ENCODE measurements at places on chromosomes 3 and 15.

- no peak for DNase-seq
These were observed 1.4 kb downstream of the TMC3 start for GRCh38 chr15:81372575-81372974.

DNA sequence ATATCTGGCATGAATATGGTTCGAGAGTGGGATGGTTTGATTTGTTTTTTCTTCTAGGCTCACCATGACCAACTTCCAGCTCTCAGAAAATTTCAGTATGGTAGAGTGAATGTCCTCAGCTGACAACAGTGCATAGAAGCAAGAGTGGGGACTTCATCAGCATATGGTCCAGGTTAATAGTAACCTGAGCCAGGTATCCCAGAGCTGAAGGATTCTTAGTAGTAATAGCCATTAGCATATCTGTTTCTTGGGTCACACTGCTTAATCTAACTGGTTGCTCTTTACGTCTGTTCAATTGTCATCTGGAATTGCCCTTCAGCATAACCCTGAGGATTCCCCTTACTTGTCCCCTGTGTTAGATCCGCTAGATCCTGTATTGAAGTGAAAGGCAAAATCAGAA lies 151.8 kb downstream of the GMNC start:
- DNase-seq, result no peak

DNA sequence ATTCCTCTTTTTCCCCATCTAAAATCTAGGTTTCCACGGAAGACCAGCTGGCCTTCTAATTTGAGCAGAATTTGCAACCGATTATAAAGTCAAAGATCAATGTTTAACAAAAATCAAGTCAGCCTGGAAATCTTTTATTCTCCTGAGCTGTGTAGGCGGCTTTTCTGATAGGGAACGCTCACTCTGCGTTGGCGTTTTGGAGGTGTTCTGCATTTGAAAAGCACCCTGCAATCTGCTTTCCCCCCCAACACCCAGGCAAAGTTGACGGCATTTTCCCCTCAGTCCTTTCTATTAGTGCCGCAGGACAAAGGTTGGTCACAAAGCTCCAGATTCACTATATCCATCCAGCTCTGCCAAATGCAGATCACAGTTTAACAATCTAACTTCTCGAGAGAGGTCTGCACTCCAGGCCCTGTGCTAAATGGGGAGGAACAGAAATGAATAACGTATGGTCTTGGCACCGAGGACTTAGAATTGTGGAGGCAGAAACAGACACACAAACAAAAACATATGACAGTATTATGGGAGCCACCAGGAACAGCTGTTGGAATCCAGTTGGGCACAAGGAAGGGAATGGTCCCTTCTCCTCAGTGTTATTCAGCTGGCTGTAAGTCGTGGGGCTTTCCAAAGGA lies 50.4 kb upstream of the LARS2 start:
- no peak for DNase-seq

DNA sequence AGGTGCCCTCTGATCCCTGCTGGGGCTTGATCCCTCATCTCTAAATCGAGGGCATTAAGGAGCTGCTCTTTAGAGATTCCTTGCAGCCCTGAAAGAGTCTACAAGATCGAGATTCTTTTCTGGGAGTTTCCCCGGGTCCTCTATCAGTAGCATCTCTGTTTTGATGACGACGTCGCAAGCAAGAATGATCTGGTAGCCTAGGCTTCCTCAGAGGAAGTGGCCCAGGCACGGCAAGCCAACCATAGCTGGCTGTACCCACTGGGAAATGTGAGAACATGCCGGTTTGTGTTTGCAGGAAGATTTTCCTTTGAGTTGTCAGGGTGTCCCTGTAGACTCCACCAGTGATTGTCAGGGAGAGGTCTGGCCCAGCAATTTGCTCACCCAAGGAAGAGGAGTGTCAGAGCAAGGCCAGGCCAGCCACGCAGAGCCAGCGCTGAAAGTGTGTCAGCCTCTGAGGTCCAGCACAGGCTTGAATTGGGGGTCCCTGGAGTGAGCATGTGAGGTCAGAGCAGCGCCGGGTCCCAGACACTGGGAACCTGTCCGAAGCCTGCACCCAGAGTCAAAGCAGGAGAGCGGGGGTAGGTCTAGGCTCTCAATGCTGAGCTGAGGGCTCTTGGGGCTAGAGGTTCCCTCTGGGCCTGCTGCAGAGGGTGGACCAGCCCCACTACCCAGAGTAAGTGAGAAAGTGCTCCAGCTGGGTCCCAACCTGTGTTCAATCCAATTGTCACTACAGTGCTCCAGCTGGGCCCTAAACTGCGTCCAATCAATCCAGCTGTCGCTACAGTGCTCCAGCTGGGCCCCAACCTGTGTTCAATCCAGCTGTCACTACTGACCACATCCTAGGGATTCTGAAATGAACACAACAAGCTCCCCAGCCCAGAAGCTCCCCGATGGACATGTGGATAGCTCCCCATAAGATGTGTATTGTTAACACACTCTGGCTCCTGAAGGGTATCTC lies 95.7 kb downstream of the CHDH start:
- no peak for DNase-seq

- DNase-seq, result no peak
These were observed 528.2 kb upstream of the CBLB start for GRCh38 chr3:106397006-106397405.

- no peak for DNase-seq
These were observed 77.2 kb upstream of the RASGRF1 start for GRCh38 chr15:79167776-79168175.

GRCh38 chr15:96181873-96182301 lies 148.6 kb upstream of the NR2F2 start:
- no peak for DNase-seq

DNA sequence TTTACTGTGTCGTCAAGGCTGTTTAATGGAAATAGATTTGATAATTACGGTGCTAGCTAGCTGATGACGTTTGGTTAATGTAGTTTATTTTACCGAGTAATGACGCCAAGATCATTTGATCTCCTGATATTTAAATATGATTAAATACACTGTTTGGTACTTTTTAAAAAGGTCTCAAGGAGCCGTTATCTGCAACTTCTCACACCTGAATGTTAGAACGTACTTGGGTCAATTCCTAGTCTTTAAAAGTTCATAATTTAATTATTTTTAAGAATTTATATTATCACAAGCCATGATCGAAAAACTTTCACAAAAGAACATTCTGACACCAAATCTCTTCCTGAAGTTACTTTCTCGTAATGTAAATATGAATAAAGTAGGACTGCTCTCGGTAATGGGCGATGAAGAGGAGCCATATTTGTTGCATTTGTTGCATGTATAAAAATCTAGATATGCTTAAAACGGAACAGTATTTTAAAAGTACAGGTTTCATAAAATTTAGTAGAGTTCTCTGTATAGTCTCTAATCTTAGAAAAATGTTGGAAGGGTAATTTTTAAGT lies 16.2 kb upstream of the CHD2 start:
- DNase-seq, result no peak

DNA sequence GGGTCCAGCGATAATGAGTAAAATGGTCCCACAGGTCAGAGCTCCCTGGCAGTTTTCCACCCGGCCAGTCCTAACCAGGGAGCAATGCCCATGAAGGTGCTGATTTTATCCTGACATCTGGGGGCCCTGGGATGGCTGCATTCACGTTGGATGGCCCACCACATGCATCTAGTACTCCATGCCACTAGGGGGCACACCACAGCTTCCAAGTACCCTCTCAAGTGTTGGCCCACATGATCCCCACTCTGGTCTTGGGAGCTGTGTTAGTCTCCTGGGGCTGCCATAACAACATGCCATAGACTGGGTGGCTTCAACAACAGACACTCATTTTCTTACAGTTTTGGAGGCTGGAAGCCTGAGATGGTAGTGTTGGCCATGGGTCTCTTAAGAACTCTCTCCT lies 225.5 kb downstream of the SLCO3A1 start:
- DNase-seq, result no peak

DNA sequence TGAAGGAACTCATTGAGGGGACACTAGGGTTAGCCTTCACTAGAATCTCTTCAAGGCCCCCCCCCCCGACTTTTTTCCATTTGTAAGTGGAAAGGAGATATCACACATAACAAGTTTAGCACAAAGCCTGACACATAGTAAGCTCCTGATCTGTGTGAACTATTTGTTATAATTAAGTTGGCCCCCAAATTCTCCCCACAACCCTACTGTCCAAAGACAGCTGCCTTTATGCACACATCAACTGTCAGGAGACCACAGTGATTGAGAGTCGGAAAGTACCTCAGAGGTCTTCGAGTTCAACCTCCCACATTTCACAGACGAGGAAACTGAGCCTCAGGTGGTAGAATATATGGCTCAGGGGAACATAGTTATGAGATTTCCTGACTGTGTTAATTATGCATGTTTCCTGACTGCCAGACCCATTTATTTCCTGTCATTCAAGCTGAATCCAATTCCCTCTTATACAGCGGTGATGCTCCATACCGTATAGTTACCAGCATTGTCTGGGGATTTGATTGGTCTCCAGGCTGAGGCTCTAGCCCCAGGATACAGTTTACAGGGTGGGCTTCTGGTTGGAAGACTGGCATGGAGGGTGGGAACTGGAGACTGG lies 227.4 kb upstream of the CMC1 start:
- DNase-seq, result no peak

- no peak for DNase-seq
These were observed 4.0 kb downstream of the TMEM212 start for GRCh38 chr3:171847133-171847532.

DNA sequence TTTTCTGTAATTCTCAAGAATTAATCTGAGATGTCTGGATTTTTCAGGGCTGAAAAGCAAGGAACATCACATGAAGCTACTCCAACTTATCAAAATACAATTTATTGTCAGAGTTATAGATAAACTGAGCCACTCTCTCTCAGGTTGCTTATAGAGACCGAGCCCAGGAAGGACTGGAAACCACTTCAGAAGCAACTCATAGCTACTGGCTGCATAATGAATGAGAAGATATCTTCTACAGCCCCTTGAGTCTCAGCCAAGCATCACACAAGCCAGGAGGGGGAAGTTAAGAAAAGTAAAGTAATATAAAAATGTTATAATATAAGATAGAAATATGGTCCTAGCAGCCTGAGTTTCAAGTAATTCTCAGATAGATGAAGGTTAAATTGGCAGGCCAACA lies 186.0 kb downstream of the TNIK start:
- DNase-seq, result no peak

- DNase-seq, result no peak
These were observed 42.9 kb downstream of the FGD5 start for GRCh38 chr3:14861446-14862302.

DNA sequence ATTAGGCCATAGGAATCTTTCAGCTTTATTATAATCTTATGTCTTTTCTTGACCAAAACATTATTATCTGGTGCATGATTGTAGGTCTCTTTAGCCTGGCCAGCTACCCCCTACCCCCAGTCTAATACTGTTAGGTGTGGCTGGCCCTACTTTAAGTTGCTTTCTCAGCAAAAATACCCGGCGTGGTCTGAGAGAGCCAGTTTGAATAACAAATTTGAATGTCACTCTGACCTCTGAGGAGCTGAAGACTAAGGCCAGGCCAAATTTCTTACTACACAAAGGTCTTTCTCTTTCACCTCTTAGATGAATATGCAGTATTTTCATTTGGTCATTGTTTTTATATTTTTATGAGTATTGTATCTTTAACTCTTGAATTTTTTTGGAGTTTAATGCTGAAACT lies 188.5 kb upstream of the MLF1 start:
- no peak for DNase-seq

- no peak for DNase-seq
These were observed 29.7 kb downstream of the XYLB start for GRCh38 chr3:38376098-38376816.

GRCh38 chr15:66877477-66878271 lies 175.6 kb downstream of the SMAD6 start:
- no peak for DNase-seq

GRCh38 chr3:17032407-17033034 lies 147.8 kb downstream of the PLCL2 start:
- DNase-seq, result no peak

DNA sequence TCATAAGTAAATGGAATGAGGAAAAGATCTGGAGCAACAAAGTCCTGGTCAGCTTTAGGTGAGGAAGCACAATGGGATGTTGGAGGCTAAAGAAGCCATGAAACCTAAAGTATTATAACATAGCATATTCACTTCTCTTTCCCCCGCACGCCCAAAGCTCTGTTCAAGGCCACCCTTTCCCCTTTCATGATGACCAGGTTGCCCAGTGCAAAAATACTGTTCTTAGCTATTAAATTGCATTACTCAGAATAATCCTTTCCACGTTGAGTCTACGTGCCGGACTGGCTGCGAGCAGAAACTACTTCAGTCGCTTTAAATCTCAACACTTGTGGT lies 589 bp upstream of the MAPKBP1 start:
- DNase-seq, result no peak

DNA sequence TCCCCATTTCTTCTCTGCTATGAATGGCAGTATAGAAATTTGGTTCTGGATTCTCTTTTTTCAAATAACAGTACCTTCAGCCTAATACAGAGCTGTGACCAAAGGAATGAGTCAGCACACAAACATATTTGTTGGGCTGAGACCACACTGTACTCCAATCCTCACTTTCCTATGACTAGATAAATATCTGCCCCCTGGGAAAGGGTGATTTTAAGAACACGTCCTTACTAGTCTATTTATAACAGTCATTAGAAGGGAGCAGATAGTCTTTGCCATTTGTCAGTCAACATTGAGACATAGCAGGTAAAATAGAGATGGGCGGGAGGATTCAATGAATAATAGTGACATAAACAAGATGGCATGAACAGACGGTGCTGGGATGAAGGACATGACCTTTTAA lies 461.3 kb downstream of the MCTP2 start:
- DNase-seq, result no peak

- DNase-seq, result no peak
These were observed at the start of gene RASGRF1 for GRCh38 chr15:79090487-79091203. RASGRF1 (minus strand) TSS chr15:79090780; CDS start chr15:79090498, 282 bp downstream.

GRCh38 chr3:64276131-64276530 lies 50.9 kb upstream of the PRICKLE2 start:
- no peak for DNase-seq

- no peak for DNase-seq
These were observed 272.0 kb upstream of the RGMA start for GRCh38 chr15:93360976-93361375.

DNA sequence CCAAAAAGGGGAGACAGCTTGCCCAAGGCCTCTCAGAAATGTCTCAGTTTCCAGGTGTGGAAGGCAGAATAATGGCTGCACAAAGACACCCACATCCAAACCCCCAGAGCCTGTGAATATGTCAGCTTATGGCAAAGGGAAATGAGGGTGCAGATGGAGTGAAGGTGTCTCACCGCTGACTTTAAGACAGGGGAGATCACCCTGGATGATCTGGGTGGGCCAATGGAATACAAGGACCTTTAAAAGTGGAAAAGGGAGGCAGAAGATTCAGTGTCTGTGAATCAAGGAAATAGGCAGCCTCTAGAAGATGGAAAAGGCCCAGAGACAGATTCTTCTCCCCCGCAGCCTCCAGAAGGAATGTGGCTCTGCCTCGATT lies 48.8 kb upstream of the ATP2B2 start:
- DNase-seq, result no peak

- no peak for DNase-seq
These were observed 26.6 kb downstream of the USP50 start for GRCh38 chr15:50519740-50520425.

GRCh38 chr3:171175741-171176234 lies 149.3 kb upstream of the SLC2A2 start:
- no peak for DNase-seq
